ENCODE measurements at places on chromosomes 2 and 18.
A peak's percentile ranks its signal among the peaks of the same experiment; 100 is the strongest.

- DNase-seq: no peak
Observed at GRCh38 chr2:11498543-11499034, 32.6 kb upstream of the E2F6 start.

- DNase-seq: peak; percentile 32
Observed at GRCh38 chr2:137467246-137467862, 496.9 kb upstream of the HNMT start.

DNA sequence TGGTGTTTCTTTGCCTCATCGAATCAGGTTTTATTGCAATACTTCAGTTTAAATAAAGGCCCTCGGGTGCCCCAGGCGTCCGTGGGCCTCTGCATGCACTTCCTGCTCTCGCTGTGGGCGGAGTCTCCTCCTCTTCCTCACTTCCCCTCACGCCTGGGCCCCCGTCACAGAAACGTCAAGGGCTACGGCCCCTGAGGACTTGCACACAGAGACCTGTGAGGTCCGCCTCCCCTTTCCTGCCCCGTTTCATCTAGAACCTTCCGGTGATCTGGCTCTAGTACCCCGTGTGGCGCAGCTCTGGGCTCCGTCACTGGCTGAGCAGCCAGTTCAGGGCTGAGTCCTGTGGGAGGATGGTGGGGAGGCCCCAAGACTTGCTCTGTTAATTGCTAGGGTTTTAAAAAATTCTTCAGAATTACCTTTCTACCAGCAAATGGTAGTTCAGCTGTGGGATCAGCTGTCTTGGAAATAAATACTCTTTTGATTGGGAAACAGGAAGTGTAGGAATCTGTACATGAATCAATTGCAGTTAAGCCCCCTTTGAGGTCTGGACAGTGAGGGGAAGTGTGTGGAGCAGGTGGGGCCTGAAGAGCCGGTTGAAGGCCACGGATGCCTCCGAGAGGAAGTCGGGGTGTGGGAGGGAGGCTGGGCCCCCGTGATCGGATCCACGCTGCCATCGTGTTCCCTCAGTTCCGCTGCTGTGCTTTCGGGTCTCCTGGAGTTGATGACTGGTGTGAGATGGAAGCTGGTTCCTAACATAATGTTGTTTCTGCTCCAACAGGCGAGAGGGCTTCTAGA lies 10.2 kb downstream of the NFATC1 start:
- DNase-seq: no peak

DNA sequence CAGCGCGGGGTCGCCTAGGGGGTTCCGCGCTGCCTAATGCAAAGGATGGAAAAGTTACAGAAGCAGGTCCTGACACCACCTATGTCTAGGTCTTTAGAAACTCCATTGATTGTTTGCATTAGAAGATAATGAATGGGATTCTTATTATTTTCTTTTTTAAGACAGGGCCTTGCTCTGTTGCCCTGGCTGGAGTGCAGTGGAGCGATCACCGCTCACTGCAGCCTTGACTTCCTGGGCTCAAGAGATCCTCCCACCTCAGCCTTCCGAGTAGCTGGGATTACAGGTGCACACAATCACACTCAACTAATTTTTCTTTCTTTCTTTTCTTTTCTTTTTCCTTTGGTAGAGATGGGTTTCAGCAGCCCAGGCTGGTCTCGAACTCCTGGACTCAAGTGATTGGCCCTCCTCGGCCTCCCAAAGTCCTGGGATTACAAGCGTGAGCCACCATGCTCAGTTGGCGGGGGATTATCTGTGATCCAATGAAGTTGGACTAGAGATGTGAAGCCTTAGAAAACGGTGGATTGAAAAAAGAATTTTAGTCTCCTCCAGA lies 761 bp upstream of the IDH1 start:
- no peak for DNase-seq

Measured in HEK293T (cell line).